ENCODE measurements at places on chromosomes 12 and 14.

DNA sequence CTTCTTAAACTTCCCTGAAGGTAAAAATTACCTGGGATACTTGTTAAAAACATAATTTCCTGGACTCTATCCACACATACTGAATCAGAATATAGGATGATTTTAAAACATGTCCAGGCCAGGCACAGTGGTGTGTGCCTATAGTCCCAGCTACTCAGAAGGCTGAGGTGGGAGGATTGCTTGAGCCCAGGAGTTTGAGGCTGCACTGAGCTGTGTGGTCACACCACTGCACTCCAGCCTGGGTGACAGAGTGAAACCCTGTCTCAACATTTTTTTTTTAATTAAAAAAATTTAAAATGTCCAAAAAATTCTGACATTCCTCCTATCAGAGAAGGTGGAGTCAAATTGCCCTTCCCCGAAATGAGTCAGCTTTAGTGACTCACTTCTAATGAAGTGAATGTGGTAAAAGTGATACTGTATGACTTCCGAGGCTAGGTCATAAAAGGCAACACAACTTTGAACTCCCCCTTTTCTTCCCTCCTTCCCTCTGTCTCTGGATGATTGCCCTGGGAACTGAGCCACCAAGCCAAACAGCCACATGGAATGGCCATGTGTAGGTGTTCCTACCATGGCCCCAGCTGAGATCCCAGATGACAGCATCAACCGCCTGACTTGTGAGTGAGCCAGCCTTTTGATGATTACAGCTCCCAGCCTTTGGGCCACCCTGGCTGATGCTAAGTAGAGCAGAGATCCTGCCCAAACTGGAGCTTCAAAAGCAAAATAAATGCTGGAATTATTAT lies 36.3 kb downstream of the LIMA1 start:
- peak overlapping the region; percentile 86 for H3K27ac ChIP-seq
- H3K4me3 ChIP-seq = peak overlapping the region; percentile 45
- H3K4me1 ChIP-seq = peaks cover 59% of the 10 kb centered on the region
- H3K36me3 ChIP-seq = peaks cover 22% of the 10 kb centered on the region

DNA sequence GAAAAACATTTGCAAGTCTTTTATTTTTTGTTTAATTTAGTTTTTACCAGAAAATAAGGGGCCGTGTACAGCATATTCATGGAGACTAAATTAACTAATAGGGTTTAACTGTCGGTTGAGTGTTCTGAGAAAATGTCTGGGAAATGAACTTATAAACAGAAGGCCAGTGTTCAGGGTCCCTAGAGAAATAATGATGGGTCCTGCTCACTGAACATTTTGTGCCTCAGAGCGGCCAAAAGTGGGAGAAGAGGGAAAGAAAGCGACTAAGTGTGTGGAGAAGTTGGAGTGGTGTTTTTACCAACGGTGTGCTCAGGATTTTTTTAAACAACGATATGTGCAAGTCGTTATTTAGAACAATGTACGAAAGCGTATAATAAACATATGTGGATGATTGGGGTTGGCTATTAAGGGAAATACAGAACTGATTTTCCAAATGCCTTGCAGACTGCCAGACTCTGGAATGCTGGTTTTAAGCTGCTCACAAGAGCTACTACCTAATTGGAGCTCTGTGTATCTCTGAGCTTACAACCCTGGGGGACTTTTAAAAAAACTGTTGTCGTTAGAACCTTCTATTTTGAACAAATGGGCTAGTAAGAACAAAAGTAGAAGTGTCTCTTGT lies 166.7 kb downstream of the SLC38A4 start:
- H3K4me3 ChIP-seq = no peak overlapping the region
- no peak overlapping the region for H3K27ac ChIP-seq
- H3K27me3 ChIP-seq = no peaks in the 10 kb centered on the region
- no peak for DNase-seq

- peaks cover 4% of the 10 kb centered on the region for H3K27me3 ChIP-seq
- peaks cover 5% of the 10 kb centered on the region for H3K4me1 ChIP-seq
- H3K36me3 ChIP-seq = no peaks in the 10 kb centered on the region
- no peak overlapping the region for H3K4me3 ChIP-seq
- H3K27ac ChIP-seq = no peak overlapping the region
- peak; percentile 31 for DNase-seq
Observed at GRCh38 chr12:131085816-131086591, 132.3 kb downstream of the ADGRD1 start.

DNA sequence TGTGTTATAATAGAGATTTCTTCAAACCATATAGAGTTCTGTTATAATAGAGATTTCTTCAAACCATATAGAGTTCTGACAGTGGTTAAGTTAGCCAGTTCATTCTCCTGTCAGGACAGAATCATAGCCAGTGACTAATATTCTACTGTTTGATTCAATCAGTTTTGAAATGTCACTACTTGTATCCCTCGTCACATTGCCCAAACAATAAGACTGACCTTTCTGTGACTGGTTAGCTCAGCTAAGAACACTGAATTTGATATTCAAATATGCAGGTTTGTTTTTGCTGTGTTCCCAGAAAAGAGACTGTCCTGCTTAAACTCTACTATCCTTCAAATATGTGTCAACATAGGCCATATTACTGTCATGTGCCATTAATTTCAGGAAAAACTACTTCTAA lies 74.4 kb downstream of the ALG10B start:
- no peak overlapping the region for H3K27ac ChIP-seq
- H3K27me3 ChIP-seq = no peaks in the 10 kb centered on the region
- H3K4me1 ChIP-seq = no peaks in the 10 kb centered on the region
- no peak for DNase-seq
- H3K4me3 ChIP-seq = no peak overlapping the region

GRCh38 chr12:114136631-114137030 lies 170.5 kb upstream of the RBM19 start:
- H3K36me3 ChIP-seq = no peaks in the 10 kb centered on the region
- H3K4me3 ChIP-seq = no peak overlapping the region
- H3K4me1 ChIP-seq = no peaks in the 10 kb centered on the region
- no peaks in the 10 kb centered on the region for H3K27me3 ChIP-seq
- no peak overlapping the region for H3K27ac ChIP-seq

DNA sequence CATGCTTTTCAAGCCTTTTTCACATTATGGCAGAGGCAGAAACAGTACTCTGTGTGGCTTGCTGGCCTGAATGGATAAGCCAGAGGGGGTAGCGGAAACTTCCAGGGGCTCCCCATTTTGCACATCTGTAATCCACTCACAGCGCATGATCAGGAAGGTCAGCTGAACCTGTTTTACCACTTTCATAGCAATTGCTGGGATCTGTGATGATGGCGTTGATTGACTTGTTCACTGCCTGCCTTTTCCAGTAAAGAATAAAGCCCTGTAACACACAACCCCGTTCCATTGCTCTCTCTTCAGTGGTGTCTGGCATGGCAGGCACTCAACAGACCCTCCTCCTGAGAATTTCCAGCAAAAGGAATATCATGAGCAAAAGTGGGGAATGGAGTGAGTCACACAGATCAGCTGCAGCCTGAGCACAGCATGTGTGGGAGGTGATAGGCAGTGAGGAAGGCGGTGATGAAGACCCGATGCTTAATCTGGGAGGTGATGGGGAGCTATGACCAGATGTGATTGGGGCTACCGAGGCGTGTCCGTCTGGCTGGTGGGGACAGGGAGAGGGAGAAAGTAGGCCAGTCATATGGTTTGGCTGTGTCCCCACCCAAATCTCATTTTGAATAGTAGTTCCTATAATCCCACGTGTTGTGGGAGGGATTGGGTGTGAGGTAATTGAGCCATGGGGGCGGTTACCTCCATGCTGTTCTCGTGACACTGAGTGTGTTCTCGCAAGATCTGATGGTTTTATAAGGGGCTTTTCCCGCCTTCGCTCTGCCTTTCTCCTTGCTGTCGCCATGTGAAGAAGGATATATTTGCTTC lies 44.7 kb upstream of the CHST11 start:
- H3K36me3 ChIP-seq = no peaks in the 10 kb centered on the region
- no peaks in the 10 kb centered on the region for H3K4me1 ChIP-seq
- H3K27ac ChIP-seq = no peak overlapping the region
- H3K27me3 ChIP-seq = peaks cover 2% of the 10 kb centered on the region
- H3K4me3 ChIP-seq = no peak overlapping the region

GRCh38 chr14:31819281-31819680 lies 257.8 kb upstream of the ARHGAP5 start:
- H3K27ac ChIP-seq = no peak overlapping the region
- H3K4me3 ChIP-seq = no peak overlapping the region
- H3K4me1 ChIP-seq = no peaks in the 10 kb centered on the region
- peaks cover 4% of the 10 kb centered on the region for H3K36me3 ChIP-seq
- DNase-seq = no peak

DNA sequence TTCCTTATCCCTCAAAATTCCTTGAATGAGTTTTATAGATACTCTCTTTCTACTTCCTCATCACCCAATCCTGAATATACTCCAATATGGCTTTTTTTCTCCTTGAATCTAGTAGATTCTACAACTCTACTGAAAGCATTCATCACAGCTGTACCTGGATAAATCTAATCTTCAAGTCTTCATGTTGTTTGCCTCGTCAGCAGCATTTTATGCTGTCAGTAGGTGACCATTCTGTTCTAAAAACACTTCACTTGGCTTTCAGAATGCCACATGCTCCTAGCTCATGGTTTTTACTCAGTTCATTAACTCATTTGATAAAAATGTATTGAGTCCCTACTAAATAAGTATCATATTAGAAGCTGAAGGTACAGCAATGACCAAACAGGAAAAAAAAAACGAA lies 113.3 kb downstream of the NOVA1 start:
- H3K4me3 ChIP-seq = no peak overlapping the region
- no peaks in the 10 kb centered on the region for H3K36me3 ChIP-seq
- DNase-seq = no peak
- no peak overlapping the region for H3K27ac ChIP-seq
- no peaks in the 10 kb centered on the region for H3K27me3 ChIP-seq

GRCh38 chr12:128394137-128394536 lies 127.2 kb downstream of the TMEM132C start:
- no peaks in the 10 kb centered on the region for H3K27me3 ChIP-seq
- H3K4me1 ChIP-seq = no peaks in the 10 kb centered on the region
- H3K36me3 ChIP-seq = no peaks in the 10 kb centered on the region
- no peak overlapping the region for H3K27ac ChIP-seq
- H3K4me3 ChIP-seq = no peak overlapping the region
- DNase-seq = no peak

DNA sequence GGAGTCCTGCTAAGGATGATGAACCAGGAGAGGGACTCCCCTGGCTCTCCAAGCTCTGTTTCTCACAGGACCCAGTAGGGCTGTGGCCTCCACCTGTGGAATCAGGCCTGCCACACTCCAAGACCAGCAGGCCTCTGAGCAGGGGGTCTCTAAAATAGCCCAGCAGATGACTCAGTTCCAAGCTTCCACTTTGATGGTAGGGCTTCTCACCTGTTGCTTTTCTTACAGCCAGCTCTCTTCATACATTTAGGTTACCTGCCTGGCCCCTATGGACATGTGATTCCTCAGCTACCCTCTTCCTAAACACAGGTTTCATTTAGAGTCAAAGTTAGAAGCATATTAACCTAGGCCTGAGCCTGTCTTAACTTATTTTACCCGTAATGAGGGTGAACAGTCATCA lies 26.7 kb upstream of the ELK3 start:
- H3K36me3 ChIP-seq = no peaks in the 10 kb centered on the region
- peaks cover 7% of the 10 kb centered on the region for H3K27me3 ChIP-seq
- H3K4me1 ChIP-seq = no peaks in the 10 kb centered on the region

- no peaks in the 10 kb centered on the region for H3K4me1 ChIP-seq
Observed at GRCh38 chr12:64840949-64841717, 16.7 kb downstream of the TBC1D30 start.

- no peak overlapping the region for H3K4me3 ChIP-seq
- H3K36me3 ChIP-seq = no peaks in the 10 kb centered on the region
- H3K27me3 ChIP-seq = peaks cover 5% of the 10 kb centered on the region
- H3K27ac ChIP-seq = no peak overlapping the region
- H3K4me1 ChIP-seq = no peaks in the 10 kb centered on the region
Observed at GRCh38 chr14:103310576-103311095, 23.4 kb upstream of the EIF5 start.

GRCh38 chr12:59070322-59070933 lies 150.1 kb upstream of the LRIG3 start:
- H3K27me3 ChIP-seq = no peaks in the 10 kb centered on the region
- H3K4me3 ChIP-seq = no peak overlapping the region
- no peaks in the 10 kb centered on the region for H3K4me1 ChIP-seq
- no peak for DNase-seq
- H3K36me3 ChIP-seq = no peaks in the 10 kb centered on the region
- no peak overlapping the region for H3K27ac ChIP-seq

GRCh38 chr12:85509857-85510256 lies 229.8 kb downstream of the ALX1 start:
- DNase-seq = no peak
- no peaks in the 10 kb centered on the region for H3K36me3 ChIP-seq
- no peaks in the 10 kb centered on the region for H3K27me3 ChIP-seq
- no peak overlapping the region for H3K27ac ChIP-seq
- no peak overlapping the region for H3K4me3 ChIP-seq

DNA sequence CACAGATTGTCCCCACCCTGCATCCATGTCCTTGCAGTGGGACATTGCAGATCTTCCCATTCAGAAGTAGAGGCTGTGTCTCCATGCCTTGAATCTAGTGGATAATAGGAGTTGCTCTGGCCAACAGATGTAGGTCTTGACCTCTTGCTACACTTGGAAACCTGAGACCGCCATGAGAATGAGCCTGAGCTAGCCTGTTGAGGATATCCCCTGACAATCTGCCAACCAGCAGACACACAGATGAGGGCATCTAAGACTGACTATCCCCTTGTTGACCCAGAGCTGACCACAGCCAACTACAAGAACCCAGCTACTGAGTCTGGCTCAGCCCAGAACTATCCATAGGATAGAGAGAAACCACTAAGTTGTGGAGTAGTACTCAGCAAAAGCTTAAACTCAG lies 161.1 kb upstream of the NOS1 start:
- no peak overlapping the region for H3K27ac ChIP-seq
- H3K4me1 ChIP-seq = no peaks in the 10 kb centered on the region
- H3K4me3 ChIP-seq = no peak overlapping the region
- H3K27me3 ChIP-seq = no peaks in the 10 kb centered on the region
- H3K36me3 ChIP-seq = no peaks in the 10 kb centered on the region

DNA sequence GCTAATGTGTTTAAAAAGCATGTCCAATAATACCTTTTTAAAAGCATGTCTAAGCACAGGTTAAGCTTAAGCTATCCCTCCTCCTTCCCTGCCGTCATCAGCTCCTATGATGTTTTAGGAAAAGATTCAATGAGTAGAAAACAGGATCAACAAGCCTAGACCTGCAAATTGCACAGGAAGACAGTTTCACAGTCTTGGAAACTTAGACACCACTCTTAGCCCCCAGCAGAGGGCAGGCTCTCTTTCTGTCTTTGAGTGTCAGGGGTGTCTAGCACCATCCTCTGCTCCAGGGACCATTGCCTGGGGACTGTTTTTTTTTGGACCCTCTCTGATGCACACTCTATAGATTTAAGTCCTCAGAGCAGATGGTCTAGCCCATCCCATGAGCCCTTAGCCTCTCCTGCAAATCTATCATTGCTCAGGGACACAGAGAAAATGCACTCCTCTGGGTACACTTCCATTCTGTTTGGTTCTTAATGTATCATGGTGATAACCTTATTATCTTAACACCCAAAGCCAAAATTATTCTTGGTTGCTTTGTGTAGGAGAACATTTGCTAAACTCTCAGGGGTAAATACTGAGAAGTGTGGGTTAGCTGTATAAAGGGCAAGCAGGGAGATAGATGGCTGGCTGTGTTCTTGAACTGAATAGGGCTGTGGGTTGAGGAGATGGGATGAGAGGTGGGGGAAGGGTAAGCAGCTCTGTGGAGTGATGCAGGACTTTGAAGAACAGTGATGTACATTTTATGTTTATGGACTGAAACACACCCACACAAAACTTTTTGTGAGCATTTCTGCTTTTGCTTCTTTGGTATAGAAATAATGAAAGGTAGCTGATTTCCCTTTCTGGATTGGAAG lies 259.9 kb upstream of the DDHD1 start:
- no peak overlapping the region for H3K4me3 ChIP-seq
- H3K4me1 ChIP-seq = no peaks in the 10 kb centered on the region
- H3K27ac ChIP-seq = no peak overlapping the region
- no peaks in the 10 kb centered on the region for H3K27me3 ChIP-seq
- H3K36me3 ChIP-seq = no peaks in the 10 kb centered on the region
